Glutamatergic neuron (in vitro differentiated cells): ENCODE measurements at places on chromosomes 11 and 22.
A peak's percentile ranks its signal among the peaks of the same experiment; 100 is the strongest.

DNA sequence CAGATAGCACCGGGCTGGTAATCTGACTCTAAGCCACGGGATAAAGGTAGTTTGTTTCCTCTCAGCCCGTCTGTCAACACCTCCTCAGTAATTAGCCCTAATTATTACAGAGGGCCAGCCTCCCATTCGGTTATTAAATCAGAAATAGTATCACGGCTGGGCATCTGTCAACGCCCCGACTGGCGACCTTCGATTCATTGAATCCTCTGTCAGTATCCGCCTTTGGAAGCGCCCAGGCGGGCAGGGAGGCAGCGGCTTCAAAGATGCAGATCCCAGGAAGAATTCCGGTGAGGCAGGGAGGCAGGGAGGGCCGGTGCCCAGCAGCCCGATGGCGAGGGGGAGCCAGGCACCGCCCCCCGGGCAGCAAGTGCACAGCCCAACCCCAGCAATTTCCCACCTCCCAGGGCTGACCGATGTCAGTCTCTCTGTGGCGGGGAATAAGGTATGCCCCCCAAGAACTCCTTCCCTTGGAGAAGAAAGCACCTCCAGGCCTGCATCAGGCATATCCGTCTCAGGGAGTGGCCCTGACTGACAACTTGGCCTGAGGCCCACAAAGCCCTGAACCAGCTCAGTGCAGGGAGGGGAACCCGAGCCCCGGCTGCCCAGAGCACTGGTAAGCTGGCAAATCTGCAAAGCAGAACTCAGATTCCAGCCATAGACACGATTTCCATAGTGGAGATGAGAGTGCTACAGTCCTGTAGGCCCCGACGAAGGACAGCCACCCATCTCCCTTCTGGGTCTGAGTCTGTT lies 11.4 kb downstream of the GNB1L start:
- DNase-seq = no peak

GRCh38 chr22:31578171-31578570 lies 81.8 kb downstream of the SFI1 start:
- no peak for DNase-seq

GRCh38 chr22:44398856-44399837 lies 86.4 kb upstream of the SHISAL1 start:
- no peak for DNase-seq

DNA sequence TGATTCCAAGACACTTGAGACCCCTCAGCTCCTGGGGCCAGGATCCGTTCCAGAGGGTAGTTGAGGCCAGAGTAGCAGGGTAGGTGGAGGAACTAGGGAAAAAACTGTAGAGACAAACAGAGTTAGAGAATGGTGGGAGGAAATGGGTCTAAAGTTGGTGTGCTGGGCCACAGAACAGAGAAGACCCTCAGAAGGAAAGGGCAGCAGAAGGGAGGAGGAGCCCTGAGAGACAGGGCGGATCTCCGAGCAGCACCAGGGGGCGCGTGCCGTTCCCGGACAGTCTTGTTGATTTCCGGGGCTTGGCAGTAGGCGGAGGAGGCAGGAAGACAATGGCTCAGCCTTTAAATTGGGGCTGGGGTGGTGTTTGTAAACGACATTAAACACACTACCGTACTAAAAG lies 2.4 kb upstream of the CECR2 start:
- DNase-seq = peak; percentile 82

- DNase-seq = no peak
Measured at GRCh38 chr22:20625270-20625669, 117.9 kb downstream of the MED15 start.

DNA sequence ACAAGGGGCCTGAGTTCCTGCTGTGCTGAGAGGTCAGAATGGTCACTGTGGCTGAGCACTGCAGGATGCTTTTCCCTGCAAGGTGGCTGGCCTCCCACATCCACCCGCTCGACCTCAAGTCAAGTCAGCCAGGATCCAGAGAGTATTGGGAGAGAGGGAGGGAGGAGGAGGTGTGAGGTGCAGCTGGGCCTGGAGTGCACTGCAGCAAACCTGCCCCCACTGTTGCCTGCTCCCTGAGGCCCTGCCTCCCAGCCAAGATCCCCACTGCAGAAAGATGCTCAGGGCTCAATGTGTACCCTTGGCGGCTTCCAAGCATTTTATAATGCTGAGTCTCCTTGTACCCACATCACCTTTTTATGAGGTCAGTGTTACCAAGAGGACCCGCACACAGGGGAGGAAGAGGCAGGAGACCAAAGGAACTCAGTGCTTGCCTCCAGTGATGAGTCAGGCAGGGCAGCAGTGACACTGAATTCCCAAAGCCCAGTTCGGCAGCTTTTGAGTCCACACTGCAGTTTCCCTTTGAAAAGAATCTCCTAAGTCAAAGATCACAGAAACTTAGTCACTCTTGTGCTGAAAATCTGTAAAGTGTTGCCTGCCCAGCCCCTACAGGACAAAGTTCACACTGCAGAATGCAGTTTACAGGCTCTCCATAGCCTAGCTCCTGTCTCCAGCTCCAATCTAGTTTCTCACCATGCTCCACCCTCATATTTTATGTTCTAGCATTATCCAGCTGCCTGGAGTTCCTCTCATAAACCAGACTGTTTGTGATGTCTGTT lies 3.1 kb downstream of the ENDOD1 start:
- no peak for DNase-seq

DNA sequence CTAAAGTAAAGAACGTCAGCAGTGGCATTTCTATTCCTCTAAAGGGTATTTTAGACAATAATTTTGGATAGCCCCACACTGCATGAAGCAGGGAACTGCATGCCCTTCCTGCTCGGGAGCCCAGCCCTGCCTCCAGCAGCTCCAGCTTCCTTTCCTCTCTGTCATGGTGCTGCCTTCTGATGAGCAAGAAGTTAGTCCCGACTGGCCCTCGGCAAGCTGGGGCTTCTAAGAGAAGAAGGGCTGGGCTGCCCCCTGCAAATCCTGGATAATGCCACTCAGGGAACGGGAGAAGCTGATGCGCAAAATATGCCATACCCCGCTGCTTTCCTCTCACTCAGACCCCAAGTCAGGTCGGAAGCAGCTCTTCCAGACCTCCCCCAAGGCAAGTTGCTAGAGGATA lies 296.4 kb downstream of the ETS1 start:
- DNase-seq = no peak

GRCh38 chr11:19853016-19853415 lies 140.4 kb downstream of the NAV2 start:
- no peak for DNase-seq

GRCh38 chr22:25395915-25396314 lies 168.6 kb upstream of the GRK3 start:
- no peak for DNase-seq

GRCh38 chr22:30927806-30928205 lies 40.8 kb downstream of the MORC2 start:
- no peak for DNase-seq

GRCh38 chr11:101061606-101062005 lies 68.0 kb downstream of the PGR start:
- no peak for DNase-seq

DNA sequence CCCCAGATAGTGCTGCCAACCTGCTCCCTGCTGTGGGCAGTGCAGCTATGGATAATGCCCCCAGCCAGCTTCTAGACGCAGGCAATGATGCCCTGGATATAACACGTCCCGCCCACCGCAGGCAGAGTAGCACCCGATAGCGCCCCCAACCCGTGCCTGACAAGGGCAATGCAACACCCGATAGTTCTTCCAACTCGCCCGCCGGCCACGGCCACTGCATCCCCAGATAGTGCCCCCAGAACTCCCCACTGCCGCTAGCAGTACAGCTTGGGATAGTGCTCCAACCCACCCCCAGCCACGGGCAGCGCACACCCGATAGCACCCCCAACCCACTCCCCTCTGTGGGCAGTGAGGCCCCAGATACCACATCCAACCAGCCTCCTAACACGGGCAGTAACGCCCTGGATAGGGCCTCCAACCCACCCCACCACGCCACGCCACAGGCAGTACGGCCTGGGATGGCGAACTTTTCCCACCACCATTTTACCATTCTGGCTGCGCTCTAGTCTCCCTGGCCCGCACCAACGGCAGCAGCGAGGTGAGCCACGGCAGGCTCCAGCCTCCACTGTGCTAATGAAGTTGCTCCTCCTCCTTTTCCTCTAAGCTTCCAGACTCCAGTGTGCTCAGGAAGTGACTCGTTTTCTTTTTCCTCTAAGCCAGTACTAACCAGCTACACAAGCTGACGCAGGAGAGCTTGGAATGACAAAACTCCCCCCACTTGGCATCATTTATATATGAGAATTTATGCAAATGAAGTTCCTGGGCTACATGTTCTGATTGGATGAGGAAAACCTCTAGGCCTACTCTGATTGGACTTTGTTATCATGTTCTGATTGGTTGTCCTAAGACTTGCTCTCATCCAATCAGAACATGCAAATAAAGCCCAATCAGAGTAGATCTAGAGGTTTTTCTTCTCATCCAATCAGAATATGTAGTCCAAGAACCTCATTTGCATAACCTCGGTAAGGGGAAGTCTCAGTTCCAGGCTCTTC lies 3.0 kb upstream of the RFPL3 start:
- DNase-seq = no peak

DNA sequence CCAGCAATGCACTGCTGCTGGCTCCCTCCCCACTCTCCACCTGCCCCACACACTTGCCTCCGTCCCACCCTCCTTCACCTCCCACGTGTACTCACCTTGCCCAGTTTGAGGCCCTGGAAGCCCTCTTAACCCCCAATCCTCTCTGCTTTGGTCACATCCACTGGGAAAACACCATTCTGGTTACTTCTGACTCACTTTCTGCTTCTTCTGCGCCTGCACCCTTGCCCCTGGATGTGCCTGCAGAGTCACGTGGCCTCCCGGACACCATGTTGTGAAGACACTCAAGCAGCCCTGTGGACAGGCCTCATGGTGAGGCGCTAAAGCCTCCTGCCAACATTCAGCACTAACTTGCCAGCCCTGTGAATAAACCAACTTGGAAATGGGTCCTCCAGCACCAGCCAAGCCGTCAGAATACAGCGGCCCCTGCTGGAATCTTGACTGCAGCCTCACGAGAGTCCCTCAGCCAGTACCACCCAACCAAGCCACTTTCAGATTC lies 2.6 kb upstream of the NAALADL1 start:
- no peak for DNase-seq

- no peak for DNase-seq
Measured at GRCh38 chr11:8186429-8186828, 17.6 kb upstream of the RIC3 start.

DNA sequence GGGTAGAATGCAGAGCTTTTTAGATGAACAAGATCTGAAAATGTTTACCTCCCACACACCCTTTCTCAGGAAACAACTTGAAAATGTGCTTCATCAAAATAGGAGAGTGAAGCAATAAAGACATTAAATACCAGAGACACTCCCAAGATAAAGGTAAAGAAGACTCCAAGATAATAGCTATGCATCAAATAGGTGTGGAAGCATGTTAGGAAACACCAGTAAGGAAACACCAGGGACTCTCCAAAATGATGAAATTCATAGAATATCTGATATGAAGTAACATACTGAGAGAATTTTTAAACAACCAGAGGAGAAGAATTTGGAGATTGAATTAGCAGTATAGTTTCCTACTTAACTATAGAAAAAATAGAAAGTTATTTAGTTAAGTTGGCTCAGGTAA lies 57.0 kb downstream of the OR10A6 start:
- DNase-seq = no peak

DNA sequence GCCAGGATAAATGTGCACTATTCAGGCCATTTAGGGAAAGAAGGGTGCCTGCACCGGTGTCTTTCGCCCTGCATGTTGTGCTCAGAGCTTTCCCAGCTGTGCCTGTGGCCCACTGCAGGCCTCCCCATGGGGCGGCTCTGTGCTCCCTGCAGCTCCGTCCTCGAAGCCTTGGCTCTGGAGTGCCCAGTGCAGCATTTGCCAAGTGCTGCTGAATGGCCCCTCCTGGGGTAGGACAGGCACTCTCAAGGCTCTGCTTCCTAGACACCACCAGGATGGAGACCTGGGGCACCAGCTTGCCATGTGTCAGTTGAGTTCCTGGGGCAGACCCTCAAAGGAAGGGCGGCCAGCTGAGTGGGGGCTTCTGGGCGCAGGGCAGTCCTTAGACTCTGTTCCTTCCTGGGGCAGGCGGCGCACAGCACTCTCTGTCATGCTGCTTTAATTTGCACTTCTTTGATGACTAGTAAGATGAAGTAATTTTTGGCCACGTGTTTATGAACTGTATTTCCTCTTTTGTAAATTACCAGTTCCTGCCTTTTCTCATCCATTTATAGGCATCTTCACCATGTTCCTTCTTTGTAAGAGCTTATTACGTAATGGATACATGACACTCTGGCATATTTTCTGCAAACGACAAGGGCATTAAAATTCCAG lies 32.1 kb upstream of the GNB1L start:
- no peak for DNase-seq

DNA sequence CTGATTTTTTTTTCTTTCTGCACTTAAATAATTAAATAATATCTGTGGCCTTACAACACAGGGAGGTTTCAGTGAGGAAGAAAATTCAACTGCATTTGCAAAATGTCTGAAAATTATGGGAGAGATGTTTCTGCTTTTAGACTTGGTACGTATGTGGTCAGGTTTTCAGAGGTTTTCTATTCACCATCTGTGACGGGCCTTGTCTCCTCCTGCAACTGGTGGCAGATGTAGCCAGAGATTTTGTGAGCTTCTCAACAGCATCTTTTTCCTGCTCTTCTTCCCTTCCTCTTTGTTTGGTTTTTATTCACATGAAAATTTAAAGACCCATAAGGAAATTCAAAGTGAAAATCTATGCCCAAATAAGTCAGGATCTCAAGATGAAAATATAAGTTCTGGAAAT lies 38.3 kb downstream of the ZBTB16 start:
- no peak for DNase-seq

DNA sequence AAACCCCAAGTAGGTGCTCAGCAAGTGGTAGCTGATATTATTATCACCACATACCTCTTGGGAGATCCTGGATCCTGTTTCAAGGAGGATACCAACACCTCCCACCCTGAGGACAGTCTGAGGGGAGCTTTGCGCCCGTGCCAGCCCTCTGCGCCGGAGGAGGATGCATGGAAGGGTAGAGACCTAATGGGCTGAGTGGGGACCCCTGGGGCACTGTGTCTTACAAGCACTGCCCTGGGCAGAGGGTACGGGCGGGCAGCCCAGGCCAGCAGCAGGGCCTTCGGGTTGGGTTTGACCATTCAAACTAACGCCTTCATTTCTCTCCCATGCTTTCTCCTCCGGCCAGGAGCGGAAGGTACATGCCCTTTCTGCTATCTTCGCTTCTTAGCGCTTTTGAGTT lies 26.3 kb downstream of the MYBPC3 start:
- DNase-seq = no peak

DNA sequence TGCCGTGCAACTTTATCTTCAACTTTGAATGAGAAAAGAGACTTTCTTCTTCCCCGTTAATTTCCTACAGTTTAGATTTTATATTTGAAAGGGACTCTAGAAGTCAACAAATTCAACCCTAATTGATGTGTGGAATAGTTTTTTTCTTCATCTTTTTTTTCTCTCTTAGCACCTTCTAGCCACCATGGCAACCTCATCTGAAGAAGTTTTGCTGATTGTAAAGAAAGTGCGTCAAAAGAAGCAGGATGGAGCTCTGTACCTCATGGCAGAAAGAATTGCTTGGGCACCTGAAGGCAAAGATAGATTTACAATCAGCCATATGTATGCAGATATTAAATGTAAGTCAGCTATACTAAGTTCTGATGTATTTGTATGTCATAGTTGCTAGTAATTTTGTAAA lies 10.5 kb downstream of the GTF2H1 start:
- no peak for DNase-seq
